ENCODE measurements at places on chromosomes 16 and 17. TPM values are rescaled to one million over a fixed set of nuclear protein-coding genes. Genes with fewer than 3 reads are reported as not detected.

DNA sequence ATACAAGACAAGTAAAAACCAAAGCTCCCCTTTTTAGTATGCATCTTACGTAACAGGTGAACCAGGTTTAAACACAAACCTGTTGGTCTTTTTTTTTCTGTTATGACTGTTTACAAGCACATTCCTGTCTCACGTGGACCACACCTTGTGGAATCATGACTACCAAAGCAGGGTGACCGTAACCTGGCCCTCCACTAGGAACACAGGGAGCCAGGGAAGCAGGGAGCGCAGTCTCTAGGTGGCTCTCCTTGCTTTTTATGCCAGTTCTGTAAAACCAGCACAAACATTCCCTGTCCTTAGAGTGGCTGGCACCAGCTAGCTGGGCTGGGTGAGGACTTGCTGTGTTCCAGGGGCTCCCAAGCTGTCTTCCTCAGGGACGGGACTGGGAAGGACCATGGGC lies 44.1 kb downstream of the DDX19A start:
- no peak for DNase-seq

DNA sequence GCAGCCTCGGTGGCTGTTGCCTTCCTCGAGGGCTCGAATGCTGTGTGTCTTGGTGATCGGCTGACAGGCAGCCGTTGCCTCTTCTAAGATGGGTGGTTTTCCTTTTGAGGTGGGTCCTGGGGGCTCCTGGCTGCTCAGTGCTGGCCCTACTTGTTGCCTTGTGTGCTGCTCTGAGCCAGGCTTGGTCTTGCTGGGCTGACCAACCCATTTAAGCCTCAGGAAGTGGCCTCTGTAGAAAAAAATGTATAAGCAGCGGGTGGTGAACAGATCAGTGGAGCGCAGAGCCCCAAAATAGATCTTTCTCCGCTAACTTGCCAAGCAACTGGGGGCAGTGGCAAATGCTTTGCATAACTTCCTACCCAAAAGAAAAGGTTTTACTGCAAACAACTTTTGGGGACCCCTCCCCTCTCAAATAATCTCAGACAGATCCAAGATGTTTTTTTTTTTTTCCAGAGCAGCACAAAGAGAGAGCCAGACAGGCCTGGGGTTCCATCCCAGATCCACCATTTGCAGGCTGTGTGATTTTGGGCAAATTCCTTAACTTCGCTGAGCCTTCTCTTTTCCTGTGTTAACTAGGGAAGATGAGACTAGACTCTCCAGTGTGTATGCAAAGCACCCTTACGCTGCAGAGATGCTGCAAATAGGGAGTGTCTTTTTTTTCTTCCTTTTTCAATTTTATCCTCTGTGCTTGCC lies 42.5 kb downstream of the PLCG2 start:
- DNase-seq, result no peak

GRCh38 chr17:72683506-72684404 lies 408.7 kb downstream of the SLC39A11 start:
- DNase-seq, result no peak

DNA sequence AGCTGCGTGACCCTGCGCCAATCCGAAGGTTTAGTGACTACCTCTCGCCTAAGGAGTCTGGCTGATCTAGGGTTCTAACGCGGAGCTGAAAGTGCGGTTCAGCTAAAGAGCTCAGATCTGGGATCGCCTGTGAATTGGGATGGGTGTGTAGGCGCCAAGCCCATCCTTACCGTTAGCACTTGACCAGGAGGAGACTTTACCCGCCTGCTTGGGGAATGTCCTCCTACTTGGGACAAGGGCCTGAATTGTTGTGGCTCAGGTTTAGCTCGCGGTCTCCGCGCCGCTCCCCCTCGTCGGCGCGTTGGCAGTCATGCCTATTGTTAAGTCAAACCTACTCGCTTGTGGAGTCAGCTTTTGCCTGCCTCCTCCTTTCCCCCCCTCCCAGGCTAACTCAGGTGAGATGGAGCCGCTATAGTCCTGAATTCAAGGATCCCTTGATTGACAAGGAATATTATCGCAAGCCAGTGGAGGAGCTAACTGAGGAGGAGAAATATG lies 480 bp downstream of the MRPS7 start:
- DNase-seq, result no peak

- DNase-seq, result no peak
Measured at GRCh38 chr17:19686400-19687090, 29.8 kb downstream of the SLC47A2 start.

The DNAH9 gene
- total RNA-seq, result 0.63 TPM

The PLLP gene
- 14.4 TPM for total RNA-seq

The ZNF785 gene
- 5.5 TPM for total RNA-seq

Data from right atrium auricular region (tissue), 2 donors.